Central memory CD4-positive, alpha-beta T cell (primary cell): ENCODE measurements at places on chromosomes 4 and X.
A peak's percentile ranks its signal among the peaks of the same experiment; 100 is the strongest.

DNA sequence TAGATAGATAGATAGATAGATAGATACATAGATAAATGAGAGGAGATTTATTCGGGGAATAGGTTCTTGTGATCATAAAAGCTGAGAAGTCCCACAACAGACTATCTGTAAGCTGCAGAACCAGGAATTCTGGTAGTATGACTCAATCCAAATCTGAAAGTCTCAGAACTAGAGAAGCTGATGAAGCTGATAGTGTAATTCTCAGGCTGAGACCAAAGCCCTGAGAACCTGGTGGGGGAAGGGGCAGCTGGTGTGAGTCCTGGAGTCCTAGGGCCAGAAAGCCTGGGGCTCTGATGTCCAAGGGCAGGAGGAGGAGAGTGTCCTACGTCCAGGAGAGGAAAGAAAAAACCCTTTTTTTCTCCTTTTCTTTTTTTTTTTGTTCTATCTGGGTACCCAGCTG is 8.0 kb upstream of the BANK1 start:
- no peak for DNase-seq

GRCh38 chr4:54268151-54268550 is 39.1 kb downstream of the PDGFRA start:
- DNase-seq, result no peak

- no peak for DNase-seq
These were observed 59.0 kb downstream of the NHS start for GRCh38 chrX:17433965-17434364.

DNA sequence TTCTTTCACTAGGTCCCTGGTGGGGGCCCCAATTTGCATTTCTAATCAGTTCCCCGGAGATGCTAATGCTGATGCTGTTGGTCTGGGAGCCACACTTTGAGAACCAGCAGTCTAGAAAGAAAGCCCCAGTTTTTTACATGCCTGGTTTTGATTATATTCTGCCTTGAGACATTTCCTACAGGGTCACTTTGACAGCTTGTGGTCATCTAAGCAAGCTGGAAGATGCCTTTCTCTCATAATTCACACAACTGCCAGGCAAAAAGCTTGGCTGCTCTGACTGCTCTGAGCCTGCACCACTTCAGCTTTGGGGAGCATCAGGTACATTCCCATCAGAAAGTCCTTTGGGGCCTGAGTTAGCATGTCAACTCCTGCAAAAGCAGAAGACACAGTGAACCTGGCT is 5.9 kb upstream of the PLAC1 start:
- no peak for DNase-seq

GRCh38 chr4:113981591-113981990 is 2.1 kb upstream of the ARSJ start:
- DNase-seq, result no peak

DNA sequence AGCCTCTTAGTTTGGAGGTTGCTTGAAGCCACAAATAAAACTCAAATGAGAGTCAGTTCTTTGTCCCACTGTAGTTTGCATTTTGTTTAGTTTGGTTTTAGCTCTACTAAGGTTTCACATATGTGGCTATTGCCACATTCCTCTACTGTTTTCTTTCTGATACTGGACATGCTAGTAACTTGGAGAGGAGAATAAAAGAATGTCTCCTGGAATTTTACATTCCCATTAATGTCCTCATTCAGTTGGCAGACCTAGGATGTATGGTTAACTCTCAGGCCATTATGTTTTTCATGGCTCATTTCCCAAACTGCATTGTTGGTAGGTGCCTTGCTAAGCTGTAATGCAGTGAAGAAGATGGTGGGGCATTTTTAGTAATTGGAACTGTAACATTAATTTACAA is 29.9 kb downstream of the UPRT start:
- no peak for DNase-seq

GRCh38 chr4:140762202-140762601 is 6.0 kb upstream of the TBC1D9 start:
- DNase-seq, result no peak

DNA sequence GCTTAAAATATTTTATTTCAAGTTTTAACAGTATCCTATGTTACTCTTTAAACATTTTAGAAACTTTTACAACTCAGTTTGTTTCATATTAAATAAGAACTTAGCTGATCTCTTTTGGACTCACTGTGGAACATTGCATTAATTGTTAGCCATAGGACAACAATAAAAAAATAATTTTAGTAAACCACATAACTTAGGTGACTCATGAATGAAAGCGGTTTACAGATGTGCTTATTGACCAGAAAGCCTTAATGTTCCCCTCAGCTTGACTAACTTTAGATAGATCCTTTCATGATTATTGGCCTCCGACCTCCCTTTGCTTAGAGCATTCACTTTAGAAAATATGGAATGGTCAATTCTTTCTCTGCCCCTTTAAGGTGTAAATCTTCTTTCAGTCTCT is 783.5 kb upstream of the MAGEB2 start:
- DNase-seq, result no peak

DNA sequence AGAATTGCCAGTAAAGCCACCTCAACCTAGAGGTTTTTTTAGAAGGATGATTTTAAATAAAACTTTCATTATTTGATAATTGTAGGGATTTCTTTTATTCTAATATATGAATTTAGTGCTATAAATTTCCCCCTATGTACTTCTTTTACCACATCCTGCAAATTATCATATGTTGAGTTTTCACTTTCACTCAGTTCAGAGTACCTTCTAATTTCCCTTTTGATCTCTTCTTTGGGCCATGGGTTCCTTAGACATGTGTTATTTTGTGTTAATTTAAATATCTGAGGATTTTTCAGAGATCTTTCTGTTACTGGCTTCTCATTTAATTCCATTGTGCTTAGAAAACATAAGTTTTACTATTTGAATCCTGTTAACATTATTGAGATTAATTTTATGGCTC is 6.1 kb downstream of the BEX2 start:
- no peak for DNase-seq

DNA sequence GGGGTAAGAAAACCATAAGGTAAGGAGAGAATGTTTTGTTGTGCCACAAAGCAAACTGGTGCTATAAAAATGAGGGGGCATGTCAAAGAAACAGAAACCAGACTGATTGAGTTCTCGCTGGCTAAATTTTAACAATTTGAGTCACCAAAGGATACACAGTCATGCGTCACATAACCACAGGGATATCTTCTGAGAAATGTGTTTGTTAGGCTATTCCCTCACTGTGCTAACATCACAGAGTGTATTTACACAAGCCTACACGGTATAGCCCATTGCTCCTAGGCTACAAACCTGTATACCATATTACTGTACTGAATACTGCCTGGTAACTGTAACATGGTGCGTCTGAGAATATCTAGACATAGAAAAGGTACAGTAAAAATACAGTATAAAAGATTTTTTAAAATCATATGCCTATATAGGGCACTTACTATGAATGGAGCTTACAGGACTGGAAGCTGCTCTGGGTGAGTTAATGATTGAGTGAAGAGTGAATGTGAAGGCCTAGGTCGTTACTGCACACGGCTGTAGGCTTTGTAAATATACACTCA is 50.1 kb downstream of the FBXW7 start:
- peak; percentile 62 for DNase-seq

DNA sequence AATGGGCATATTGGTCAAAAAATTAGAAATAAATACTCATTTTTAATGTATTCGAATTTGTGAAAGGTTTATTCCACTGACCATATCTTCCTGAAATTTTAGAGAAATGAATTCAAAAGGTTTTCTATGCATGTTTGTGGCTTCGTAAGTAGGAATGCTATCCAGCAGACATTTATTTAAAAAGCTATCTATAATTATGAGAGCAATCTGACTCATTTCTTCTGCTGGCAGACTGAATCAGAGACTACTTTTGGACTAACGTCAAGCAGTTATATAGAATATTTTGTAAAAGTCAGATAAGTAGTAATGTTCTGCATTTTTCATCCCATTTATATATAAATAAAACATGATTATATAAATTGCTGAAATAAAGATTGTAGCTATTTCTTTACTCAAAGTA is 125.0 kb downstream of the SPCS3 start:
- no peak for DNase-seq

DNA sequence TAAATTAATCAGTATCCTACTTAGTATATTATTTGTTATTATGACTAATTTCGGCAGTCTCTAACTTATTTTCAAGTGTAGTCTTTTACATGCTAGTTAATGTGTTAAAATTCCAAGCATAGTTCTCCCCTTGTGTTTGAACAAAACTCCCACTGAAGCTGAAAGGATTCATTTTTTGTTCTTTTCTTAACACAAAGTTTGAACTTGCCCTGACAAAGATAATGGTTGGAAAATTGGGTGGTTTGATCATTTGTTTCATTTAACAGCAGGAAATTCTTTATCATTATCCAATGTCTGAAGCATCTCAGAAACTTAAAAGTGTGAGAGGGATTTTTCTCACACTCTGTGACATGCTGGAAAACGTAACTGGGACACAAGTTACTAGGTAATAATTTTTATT is 36.0 kb downstream of the INTU start:
- no peak for DNase-seq
